Vagina (tissue), 2 donors: ENCODE measurements at places on chromosomes 4 and X.
A peak's percentile ranks its signal among the peaks of the same experiment; 100 is the strongest.

DNA sequence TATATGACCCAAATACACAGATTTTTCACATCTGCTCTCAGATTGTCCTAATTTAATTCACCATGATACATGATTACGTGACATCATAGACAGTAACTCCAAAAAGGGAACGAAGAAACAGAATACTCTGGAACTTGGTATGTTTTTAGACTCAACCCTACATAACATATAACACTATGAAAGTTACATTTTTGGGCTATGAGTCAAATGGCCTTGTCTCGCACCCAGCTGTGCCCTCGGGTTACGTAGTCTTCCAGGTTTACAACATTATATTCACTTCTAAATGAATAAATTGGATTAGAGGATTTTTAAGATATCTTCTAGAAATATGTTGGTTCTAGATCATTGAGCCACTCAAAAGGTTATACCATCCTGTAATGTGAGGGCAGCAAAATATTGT, 2089.6 kb upstream of the TENM3 start:
- DNase-seq, result no peak
- no peak overlapping the region for H3K27ac ChIP-seq
- no peaks in the 10 kb centered on the region for H3K4me1 ChIP-seq
- no peaks in the 10 kb centered on the region for H3K27me3 ChIP-seq
- no peaks in the 10 kb centered on the region for H3K36me3 ChIP-seq

- peak overlapping the region; percentile 90 for H3K4me3 ChIP-seq
- DNase-seq, result no peak
These were observed 16.8 kb downstream of the PTTG2 start for GRCh38 chr4:37976991-37977470.

DNA sequence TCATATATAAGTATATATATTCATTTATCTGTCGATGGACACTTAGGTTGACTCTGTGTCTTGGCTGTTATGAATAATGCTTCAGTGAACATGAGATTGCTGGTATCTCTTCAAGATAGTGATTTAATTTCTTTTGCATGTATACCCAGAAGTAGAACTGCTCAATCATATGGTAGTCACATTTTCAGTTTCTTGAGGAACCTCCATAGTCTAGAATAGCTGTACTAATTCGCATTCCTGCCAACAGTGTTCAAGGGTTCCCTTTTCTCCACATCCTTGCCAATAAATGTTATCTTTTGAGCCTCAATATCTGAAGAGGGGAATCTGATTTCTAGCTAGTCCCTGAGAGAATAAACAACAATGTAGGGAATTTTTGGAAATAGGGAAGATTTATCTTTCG, 32.4 kb upstream of the CCNG2 start:
- no peak overlapping the region for H3K4me3 ChIP-seq
- peaks cover 5% of the 10 kb centered on the region for H3K4me1 ChIP-seq
- H3K27me3 ChIP-seq, result no peaks in the 10 kb centered on the region
- no peak overlapping the region for H3K27ac ChIP-seq

DNA sequence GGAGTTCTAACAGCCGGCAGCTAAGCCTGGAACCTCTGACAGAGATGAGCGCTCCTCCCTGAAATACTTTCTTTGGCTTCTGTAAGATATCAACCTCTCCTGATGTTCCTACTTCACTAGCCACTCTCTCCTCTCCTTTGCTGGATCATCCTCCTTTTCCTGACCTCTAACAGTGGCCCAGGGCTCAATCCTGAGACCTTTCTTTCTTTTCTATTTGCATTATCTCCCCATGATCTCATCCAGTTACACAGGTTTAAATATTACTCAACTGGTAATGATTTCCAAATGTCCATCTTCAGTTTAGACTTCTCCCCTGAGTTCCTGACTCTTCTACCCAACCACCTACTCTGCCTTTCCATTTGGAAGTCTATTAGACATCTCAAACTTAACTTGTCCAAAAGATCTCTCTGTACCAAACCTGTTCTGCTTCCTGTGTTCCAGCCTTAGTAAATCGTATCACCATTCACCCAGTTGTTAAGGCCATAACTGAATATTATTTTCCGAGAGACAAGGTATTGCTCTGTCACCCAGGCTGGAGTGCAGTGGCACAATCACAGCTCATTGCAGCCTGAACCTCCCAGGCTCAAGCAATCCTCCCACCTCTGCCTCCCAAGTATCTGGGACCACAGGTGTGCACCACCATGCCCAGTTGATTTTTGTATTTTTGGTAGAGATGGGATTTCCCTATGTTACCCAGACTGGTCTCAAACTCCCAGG, 41.1 kb downstream of the RFC1 start:
- H3K36me3 ChIP-seq, result peaks cover 25% of the 10 kb centered on the region
- H3K27me3 ChIP-seq, result no peaks in the 10 kb centered on the region
- H3K4me3 ChIP-seq, result no peak overlapping the region
- no peak overlapping the region for H3K27ac ChIP-seq

DNA sequence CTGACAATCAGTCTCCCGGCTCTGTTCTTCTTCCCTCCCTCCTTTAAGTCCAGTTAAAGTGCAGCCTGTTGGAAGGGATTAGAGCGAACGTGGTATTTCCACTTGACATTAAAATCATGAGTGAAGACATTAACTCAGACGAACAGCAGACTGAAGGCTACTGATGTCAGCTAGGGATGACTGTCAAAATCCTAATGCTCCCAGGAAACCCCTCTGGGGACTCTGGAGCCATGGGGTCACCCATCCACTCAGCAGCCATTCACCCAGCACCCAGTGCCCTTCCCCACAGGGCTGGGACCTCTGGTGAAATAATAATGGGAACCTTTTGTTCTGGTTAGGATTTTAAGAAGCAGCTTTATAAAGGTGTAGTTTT, 113.9 kb downstream of the DRD5 start:
- H3K27me3 ChIP-seq, result no peaks in the 10 kb centered on the region
- DNase-seq, result no peak
- no peak overlapping the region for H3K27ac ChIP-seq

GRCh38 chrX:118583781-118584180, 88.2 kb downstream of the DOCK11 start:
- no peak for DNase-seq
- H3K4me3 ChIP-seq, result no peak overlapping the region
- H3K36me3 ChIP-seq, result no peaks in the 10 kb centered on the region
- no peaks in the 10 kb centered on the region for H3K4me1 ChIP-seq
- no peak overlapping the region for H3K27ac ChIP-seq
- H3K27me3 ChIP-seq, result no peaks in the 10 kb centered on the region

DNA sequence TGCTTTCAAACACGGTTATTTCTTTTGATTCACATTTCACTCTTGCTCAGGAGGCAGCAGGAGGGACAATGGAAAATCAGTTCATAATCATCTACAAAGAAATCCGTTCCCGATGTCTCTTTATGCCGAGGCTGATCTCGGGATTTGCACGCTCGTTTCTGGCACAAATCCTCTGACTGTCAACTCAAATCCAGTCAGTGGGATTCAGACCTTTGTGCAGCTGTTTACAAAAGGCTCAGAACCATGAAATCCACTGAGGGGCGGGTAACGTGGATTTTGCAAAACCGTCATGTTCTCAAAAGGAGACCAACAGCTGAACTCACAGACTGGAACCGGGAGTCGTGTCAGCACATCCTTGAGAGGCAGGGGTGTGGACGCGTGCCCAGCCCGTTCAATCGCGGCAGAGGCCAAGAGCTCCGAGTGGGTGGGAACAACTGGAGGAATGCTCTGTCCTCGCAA, 46.4 kb downstream of the ACOX3 start:
- H3K27ac ChIP-seq, result peak overlapping the region; percentile 84
- no peaks in the 10 kb centered on the region for H3K27me3 ChIP-seq
- peaks cover 31% of the 10 kb centered on the region for H3K4me1 ChIP-seq
- no peak overlapping the region for H3K4me3 ChIP-seq
- H3K36me3 ChIP-seq, result peaks cover 17% of the 10 kb centered on the region
